A172 (cell line): ENCODE measurements at places on chromosomes 1 and 21.

- no peak for DNase-seq
Measured at GRCh38 chr1:33292726-33293340, 28.1 kb downstream of the A3GALT2 start.

DNA sequence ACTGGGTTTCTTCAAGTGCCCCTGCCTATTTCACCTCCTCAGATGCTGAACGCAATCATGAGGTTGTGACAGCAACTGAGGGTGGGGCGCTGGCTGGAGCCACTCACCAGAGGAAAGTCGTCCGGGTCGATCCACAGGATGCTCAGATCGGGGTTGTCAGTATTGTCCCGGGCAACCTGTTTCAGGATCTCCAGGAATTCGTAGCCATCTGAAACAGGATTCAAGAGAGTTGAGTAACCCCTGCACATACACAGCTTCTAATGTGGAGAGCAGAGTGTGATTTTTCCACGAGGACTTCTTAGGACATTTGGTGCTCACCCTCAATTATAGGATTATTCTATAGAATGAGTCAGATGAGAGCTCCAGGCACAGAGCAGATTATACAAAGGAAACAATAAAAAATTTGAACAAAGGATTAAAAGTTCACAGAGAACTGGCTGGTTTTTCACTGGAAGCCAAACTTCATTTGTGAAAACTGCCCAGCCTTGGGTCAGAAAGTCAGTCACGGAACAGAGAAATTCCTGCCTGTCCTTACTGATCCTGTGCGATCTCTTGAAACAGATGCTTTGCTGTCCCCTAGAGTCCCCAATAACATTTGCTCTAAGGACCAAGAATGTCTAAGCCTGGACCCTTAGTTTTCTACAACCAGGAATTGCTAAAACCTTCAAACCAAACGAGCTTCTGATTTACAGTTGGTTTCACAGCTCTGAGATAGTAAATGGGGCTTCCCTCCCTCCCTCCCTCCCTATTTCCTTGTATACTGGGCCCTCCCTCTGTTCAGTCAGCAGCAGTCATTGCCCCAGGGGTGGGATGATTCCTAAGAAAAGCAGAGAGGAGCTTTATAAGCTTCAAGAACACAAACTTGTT is 63.2 kb downstream of the CASQ2 start:
- no peak for DNase-seq

GRCh38 chr1:226296911-226297310 is 12.1 kb downstream of the LIN9 start:
- no peak for DNase-seq

- no peak for DNase-seq
Measured at GRCh38 chr21:43574741-43575472, 84.4 kb downstream of the HSF2BP start.

DNA sequence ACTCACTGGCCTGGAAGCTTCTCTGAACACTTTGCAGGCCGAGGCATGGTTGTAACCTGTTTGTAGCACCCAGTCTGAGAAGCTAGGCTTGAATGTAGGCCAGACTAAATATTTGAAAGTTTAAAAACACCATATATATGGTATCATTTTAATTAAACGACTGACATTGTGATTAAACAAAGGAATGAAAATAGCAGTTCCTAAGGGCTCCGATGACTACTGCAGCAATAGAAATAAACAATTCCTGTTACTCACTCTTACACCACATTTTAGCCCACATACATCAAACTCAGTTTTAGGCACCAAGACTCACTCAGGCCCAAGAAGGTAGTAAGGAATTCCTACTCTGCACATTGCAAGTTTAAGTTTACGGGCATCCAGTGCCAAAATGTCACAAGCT is 281.2 kb downstream of the AKT3 start:
- DNase-seq: peak; percentile 5

DNA sequence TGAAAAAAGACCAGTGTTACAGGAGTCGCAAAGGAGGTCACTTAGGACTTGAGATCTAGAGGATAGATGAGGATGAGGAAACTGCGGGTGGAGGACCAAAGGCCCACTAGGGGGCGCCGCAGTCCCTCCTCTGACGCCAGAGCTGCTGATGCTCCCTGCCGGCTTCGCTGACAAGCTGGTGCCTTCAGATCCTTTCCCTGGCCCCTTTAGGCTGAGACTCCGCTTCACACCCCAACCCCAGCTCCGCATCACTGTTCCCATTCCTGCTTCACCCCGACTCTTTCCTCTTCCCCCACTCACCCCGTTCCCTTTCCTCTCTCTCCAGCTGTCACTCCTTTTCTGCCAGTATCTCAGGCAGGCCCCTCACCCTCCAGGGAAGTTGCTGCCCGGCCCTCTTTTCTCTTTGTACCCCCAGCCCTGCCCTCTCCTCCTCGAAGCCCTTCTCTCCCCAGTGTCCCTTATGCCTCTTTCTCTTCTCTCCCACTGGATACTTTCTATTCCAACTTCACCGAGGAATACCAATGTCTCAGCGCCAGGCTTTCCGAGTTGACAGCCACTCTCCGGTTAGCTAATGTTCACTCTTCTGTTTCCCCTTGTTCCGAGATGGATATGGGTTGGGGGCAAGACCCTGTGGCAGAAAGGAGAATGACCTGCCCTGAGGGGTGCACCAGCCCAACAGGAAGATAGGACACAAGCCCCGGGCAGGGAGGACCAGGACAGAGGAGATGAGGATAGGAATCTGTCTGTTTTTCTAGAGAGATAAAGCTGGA is 4.5 kb downstream of the KCNJ9 start:
- DNase-seq: peak; percentile 88

GRCh38 chr1:20663365-20663764 is 2.2 kb upstream of the DDOST start:
- no peak for DNase-seq

DNA sequence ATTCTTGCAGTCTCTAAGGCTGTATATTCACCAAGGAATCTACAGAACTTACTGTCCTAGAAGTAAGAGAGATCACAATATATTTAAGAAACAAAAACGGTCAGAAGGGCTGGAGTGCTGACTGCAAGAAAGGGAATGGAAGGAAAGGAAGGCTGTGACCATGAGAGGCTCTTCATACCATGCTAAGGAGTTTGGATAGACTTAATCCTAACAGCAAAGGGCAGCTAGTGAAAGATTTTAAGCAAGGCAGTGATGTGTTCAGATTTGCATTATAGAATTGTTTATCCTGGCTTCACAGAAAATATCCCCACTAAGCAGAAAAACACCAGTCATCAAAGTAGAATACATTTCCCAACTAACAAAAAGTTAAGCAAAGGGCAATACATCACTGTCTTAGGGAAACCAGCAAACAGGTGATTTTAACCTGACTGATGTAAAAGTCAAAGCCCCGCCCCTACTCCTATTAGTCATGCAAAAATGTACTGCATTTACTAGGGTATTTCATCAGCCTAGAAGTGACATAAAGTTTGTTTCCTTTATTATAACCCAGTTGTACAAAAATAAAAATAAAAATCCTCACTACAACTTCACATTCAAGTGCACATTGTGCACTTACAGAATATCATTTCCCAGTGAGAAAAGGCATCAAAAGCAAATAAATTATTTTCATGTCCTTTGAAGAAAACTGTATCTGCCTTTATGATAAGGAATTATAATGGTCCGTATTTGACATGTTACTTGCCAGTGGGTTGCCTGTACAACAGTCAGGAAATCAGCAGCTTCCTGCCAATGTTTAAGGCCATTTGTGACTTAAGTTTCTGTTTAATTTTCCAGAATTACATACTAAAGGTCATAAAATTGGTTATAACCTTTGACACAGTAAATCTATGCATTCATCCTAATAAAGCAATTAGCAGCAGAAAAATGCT is 17.2 kb downstream of the JAK1 start:
- peak; percentile 18 for DNase-seq

- DNase-seq: no peak
Measured at GRCh38 chr1:232062967-232063366, 436.4 kb downstream of the DISC1 start.

DNA sequence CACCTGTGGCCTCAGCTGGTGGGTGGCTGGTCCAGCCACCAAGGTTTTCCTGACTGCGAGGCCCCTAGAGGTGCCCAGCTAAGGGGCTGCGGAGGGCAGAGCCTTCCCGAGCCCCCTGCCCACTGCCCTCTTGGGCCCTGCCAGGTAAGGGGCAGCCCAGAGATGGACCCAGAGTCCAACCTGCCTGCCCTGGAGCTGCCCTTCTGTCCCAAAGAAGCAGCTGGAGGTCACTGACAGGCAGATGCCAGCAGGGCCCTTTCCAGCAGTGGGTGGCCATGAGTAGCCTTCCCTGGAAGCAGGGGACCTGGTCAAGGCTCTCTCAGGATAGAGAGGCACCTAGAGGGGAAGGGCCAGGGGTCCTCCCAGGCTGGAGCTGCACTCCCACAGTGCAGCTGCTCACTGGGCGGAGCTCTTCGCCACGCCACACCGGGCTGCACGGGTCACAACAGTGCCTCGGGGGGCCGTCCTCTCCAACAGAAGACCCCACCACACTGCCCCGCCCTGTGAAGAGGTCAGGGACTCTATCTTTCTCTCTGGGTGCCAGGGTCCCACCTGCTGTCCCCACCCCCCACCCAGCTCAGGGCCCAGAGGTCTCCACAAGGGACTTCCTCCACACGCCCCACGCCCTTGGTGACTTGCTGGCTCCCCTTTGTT is 10.9 kb upstream of the GNB1 start:
- no peak for DNase-seq

DNA sequence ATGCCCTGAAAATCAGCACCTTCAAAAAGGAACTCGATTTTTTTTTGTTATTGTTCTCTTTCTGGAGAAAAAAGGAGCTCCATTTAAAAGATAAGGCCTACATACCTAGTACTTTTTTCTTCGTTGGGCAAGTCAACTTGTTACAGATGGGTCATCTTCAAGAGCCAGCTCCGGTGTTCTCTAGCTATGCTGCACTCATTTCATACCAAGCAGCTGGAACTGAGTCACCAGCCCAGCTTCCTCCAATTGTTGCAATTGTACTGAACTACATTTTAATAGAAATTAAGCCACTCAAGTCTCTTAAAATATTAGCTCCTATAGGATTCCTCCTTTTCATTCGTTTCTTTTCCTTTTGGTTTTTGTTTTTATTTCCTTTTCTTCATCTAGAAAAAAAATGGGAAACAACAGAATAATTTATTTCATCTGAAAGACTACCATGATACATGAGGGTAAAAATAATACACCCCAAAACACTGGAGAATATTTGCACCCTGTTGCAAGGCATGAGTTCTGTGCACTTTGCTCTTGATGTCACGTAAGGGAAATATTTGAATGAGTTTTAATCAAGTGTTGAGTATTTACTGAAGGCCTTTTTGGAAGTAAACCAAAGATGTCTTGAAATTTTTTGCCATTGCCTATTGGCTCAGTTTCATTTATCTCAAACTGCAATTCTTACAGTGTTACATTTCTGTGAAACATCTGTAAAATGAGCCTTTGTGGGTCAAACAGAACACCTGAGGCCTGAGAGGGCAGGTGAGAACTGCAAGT is 60.5 kb downstream of the CLIC4 start:
- peak; percentile 22 for DNase-seq

DNA sequence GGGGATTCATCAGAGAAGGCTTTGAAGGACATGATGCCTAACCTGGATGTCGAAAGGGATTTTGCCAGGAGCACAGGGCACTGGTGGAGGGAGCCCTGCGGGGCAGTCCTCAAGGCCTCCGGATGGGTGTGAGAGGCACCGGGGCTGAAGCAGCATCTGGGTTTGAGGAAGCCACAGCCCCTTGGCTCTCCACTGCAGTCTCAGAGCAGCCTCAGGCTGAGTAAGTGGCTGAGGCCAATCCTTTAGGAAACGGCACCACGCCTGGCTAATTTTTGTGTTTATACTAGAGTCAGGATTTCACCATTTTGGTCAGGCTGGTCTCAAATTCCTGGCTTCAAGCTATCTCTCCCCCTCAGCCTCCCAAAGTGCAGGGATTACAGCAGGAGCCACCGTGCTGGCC is 12.0 kb downstream of the ERVH48-1 start:
- no peak for DNase-seq
